ENCODE measurements at places on chromosomes 5 and 9.

GRCh38 chr9:16653491-16654399 lies 216.7 kb downstream of the BNC2 start:
- no peak for DNase-seq

DNA sequence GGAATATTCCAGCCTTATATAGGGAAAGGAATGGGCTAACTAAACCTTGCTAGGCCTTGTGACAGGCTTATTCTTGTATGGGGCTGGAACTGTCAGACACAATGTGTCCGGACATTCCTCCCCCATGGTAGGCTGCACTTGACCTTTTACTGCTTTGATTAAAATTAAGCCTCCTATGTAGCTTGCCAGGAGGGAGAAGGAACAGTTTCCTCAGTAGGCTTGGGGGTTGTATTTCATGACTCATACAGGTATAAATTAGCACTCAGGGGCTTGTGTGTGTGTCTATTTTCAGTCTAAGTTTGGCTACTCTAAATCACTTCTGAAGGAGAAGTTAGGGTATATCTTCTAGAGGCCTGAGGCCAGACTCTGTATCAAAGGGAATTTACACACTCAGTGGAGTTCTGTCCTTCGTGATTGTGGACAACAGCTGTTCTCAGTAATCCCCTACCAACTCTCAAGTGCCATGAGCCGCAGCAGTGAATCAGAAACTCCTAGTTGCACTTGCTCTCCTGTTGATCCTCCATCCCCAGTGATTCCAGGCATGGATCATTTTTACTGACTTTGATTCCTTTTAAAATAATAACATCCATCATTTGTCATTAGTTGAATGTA lies 16.4 kb downstream of the ADAMTS16 start:
- DNase-seq = no peak

- DNase-seq = no peak
Measured at GRCh38 chr9:130663258-130663976, 977 bp upstream of the PRDM12 start.

DNA sequence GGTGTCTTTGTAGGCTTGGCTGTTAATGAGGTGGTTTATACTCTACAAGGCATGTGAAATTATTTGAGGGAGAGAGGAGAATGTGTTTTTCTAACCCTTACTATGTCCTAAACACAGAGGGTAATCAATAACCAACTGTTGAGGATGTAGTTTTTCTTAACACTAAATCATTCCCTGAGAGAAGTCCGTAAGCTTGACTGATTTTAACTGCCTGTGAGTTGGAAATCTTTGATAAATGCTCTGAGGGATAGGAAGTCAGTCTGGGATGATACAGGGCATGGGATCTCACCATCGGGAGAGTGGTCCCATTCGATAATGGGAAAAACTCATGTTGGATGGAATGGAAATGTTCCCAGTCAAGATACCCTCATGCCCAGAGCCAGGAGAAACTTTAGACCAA lies 249.6 kb downstream of the PDZD2 start:
- no peak for DNase-seq

DNA sequence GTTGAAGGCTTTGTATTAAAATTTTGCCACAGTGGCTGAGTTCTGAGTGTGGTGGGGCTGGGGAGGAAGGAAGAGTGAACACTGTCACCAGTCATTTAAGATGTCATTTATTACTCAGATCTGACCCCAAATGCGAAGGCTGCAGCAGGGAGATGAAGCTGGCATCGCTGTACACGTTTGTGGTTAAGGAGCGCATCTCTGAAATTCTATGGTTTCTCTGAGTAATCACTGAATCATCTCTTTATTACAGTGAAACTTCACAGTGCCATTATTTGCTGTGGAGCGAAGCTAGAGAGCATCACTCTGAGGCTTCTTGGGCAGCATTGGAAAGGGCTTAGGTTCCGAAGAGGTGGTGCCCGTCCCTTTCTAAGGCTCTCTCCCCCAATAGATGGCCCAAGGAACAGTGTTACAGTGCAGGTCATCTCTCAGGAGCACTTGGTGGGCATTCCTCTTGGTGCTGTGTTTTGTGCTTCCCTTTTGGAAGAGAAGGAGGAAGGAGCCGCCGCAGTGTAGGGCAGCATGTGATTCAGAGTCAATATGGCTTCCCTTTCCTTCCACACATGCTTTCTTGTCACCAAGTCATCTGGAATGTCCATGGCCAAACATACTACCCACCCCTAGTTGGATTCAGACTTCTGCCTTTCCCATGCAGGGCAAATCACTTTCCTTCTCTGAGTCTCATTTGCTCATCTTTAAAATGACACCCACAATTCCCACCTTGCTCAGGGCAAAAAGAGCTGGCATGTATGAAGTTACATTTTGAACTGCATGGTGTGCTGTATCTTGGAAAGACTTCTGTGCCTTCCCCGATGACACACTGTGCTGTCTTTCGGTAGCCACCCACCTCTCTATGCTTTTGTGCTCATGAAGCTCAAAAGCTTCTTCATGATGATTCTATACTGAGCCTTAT lies 9.3 kb upstream of the TEX48 start:
- peak; percentile 60 for DNase-seq

GRCh38 chr5:133251296-133252132 lies 199.7 kb downstream of the HSPA4 start:
- no peak for DNase-seq

DNA sequence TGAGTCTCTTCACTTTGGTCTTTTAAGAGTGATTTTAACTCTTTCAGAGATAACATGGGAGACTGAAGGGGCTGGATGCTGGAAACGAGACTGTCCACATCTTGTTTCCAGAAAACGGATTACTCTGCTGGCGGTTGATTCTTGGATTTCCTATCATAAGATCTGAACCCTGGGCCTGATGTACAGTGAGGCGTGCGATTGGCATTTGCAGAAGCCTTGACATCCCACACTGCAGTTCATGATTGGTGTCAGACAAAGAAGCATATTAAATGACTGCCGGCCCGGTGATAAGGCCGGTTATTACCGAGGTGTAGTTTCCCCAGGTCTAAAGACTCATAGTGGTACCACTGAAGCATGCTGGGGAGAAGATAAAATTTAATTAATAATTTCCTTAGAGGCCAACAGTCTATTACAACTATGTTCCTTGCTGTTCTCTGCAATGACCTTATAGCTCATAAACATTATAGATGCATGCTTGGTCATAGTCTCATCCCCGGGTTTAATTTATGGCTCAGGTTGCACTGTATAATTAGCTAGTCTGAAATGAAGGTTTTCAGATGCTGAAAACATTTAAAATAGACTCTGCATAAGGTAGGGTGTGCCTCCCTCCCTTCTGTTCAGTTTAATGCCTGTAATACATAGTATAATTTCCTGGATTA lies 99.2 kb downstream of the PPP2R2B start:
- no peak for DNase-seq

- DNase-seq = no peak
Measured at GRCh38 chr5:152116934-152117333, 192.3 kb upstream of the GLRA1 start.

DNA sequence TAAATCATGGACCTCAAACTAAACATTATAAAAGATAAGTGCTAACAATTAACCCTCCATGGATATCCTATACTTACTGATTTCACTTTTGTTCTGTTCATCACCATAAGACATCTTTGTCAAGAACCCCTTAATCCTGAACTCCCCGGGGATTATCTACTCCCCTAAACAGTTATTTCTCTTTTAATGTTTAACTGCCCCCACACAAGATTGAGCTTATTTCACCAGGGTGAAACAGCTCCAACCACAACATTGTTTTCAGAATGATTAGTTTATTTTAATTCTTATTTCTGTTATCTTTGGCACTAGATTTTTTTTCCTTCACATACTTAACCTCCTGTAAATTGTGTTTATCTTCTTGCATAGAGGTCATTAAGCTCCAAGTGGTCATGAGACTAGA lies 103.2 kb upstream of the HCN1 start:
- DNase-seq = no peak

DNA sequence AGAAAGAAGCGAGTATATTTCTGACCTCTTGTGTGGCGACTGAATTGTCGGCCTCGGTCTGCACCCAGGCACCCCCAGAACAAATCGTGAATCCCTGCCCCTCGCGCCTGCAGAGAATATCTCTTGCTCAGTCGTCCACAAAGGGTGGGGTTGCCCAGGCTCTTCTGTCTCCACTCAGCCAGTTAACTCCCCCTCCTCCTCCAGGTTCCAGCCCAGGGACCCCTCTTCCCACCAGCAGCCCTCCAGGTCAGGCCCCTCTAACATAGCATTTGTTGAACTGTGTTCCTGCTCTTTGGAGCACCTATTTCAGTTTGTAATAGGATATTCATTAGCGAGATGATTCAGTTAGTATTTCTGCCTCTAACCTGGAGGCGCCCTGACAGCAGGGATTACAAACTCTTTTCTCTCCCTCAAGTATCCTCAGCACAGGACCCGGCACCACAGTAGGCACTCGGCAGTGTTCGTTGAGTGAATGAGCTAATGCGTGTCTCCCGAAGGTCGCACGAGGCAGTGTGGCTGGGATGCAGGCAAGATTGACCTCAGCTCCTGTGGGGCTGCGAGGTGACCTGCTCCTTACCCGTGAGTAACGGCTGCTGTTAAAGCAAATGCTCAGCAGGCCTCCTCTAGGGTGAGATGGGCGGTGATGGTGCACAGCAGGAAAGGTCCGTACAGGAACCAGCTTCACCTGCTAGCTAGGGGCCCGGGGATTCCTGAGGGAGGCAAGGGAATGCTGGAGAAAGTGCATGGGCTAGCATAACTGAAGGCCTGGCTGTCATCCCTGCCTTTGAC lies 25.8 kb downstream of the ZBTB34 start:
- no peak for DNase-seq

DNA sequence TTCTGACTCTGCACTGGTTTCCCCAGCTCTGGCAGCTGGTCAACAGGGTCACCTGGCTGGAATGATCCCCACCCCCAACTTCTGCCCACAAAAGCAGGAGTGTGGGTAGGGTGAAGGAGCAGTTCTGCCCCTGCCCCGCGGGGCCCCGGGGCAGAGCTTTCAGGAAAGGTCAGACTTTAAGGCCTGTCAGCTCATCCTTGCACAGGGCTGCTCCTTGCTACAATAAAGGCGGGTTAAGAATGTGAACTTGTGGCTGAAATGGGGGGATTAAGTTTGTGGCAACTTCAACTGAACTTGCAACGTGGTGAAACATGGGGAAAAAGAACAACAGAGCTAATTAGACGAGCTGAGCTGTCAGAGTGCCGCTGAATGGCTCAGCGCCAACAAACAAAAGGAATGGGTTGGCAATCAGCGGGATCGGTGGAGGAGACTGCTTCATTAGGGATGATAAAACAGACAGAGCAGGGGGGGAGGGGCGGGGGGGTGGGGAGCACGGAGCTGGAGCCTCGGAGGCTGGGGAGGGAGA lies 50.8 kb downstream of the CRB2 start:
- no peak for DNase-seq

DNA sequence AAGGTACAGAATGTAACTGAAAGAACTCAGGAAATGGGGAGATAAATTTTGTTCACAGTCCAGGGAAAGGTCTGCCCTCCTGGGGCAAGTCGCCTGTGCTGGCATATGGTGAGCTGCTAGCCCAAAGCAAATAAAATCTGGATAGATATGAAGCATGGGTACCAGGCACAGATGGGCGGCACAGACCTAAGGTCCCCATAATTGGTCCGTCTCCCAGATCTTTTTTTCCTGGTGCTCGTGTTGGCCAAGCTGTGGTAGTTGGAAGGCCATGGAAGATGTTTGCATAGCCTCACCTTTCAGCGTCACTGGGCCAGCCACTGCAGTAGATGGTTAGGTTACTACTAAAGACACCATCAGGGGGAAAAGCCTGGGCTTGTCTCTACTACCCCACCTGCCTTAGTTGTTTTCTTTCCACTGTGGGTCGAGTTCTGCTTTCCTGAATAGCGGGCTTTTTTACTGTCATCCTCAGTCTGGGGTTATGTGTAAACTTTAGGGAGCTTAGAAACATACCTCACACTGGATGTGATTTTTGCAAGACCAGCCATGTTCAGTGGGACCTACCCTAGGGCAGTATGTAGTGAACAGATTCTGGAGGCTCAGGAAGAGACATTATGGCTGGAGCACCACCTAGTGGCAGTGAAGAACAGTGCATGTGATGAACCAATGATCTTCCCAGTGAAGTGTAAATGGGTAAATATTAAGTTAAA lies 24.2 kb upstream of the GLRX start:
- DNase-seq = peak; percentile 29

DNA sequence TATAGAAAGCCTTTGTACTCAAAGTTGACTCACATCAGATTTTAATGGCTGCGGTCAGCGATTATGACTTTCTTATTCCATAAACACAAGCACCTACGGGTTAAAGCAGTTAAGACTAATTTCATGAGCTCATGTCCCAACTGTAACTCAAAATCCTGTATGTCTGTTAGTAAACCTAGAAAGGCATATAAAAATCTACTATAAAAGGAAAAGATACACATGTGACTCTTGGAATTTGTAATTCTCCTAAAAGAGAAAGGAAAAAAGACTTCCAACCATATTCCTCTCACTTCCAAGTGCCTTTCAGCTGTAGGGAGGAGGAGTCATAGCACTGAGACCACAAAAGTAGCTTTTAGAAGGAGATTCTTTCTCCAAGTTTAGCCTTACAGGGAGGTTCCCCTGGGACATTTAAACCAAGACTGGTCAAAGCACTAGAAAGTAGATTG lies 129.1 kb downstream of the EBF1 start:
- no peak for DNase-seq

DNA sequence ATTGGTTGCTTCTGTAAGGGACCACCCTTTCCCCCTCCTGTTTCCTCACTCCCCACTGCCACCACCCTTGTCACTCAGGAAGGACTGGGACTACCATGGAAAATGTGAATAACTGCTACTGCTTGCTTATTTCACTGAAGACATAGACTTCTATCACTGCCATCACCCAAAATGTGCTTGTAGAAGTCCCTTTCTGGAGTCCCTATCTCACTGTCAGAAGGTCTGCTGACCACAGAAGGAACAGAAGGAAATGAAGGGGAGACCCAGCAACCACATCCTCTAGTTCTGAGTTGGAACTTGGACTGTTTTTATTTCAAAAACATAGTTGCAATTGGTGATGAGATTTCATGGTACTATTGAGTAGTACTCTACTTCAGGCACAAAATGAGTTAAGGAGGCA lies 122.5 kb downstream of the NPR3 start:
- no peak for DNase-seq

- DNase-seq = no peak
Measured at GRCh38 chr9:99305820-99306811, 84.0 kb downstream of the SEC61B start.

DNA sequence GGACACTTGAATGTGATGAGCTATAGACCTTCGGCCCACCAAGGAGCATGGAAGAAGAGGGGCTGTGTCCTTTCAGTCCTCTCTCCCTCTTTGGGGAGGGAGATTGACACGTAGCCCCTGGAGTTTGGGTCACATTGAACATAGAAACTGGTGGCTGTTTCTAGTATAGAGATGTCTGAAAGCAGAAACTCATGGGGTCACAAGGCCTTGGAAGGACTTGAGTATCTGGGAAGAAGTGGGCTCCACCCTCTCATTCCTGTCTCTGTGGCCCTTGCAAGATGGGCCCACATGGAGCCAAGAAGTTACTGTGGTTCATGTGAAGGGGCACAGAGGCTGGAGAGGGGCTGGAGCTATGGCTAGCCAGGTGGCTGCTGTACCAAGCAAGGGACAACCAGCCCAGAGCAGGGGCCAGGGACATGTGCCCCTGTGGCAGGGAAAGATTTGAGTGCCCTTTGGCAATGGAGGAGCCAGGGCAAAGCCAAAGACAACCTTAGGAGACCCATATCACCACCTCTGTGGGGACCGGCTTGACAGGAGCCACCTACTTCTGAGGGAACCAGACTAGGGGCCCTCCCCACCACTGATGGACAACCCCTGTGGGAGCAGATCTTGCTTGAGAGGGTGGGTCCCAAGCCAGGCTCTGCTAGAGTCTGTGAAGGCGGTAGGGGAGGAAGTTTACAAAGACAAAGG lies 12.8 kb upstream of the ANGPTL2 start:
- DNase-seq = no peak
